Peyer's patch (tissue), 4 donors: ENCODE measurements at places on chromosomes 11 and 22. TPM values are rescaled to one million over a fixed set of nuclear protein-coding genes. Genes with fewer than 3 reads are reported as not detected.

ASRGL1 gene
- 57.8 TPM for total RNA-seq

DNA sequence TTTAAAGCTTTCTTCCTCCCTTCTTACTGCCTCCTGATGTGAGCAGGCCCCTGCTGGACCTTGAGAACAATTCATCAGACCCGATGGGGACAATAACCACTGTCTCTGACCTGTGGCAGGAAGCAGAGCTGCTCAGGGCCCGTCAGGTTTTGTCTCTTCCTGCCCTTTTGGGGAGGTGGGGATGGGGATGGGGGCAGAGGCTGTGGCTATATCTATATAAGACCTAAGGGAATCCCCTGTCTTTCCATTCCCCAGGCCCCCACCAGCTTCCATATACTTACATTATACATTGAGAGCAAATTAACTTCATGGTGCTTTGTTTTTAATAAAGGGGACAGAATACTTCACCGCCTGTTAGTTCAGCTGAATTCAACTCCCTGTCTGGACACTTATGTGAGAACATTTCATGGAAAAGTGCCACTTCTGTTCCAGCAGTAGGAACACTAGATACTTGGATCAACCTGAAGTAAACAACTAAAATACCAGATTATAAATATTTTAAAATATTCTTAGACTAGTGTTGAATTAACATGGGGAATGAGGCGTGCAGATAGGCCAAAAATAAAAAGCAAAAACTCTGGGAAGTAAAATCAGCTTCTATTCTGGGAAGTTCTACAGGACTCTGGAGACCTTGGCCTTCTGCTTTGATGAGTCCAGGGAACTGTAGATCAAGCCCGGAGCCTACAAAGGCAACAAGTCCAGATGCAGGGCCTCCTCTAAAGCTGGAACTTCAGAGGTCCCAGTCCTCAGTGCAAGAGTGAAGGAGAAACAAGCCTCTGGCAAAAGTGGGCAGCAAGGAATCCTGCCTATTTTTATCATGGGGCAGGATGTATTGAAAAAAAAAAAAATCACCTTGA is 11.1 kb downstream of the ZP1 start:
- peak; percentile 23 for DNase-seq

- DNase-seq, result peak; percentile 97
Measured at GRCh38 chr11:65900125-65900898, at the start of gene FOSL1. Gene FOSL1 (minus strand): TSS chr11:65900388. CDS start chr11:65900339, 49 bp downstream.

TUBGCP6 gene
- 163 TPM for total RNA-seq

GRCh38 chr11:106917973-106918372 is 100.3 kb downstream of the GUCY1A2 start:
- DNase-seq, result no peak

DNA sequence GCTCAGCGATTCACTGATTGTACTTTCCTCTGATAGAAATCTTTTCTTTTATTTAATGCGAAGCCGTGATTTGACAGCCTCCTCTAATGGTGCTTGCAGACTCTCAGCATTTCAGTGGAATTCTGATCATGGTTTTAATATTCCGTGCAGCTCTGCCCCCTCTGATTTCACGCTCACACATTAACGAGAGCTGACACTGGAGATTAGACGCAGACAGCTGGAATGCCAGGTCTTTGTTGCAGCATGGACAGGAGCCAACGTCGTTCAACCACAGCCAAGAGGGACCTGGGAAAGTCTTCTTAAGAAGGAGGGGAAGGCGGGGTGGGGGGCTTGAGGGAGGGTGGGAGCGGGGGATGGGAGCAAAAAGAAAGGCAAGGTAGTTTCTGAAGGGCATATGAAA is 186.4 kb downstream of the BLID start:
- DNase-seq, result no peak

KRTAP5-8 gene
- not detected for total RNA-seq

GRCh38 chr11:22249871-22250270 is 57.0 kb downstream of the ANO5 start:
- no peak for DNase-seq
